ENCODE measurements at places on chromosomes 11 and 22. TPM values are rescaled to one million over a fixed set of nuclear protein-coding genes. Genes with fewer than 3 reads are reported as not detected.

DNA sequence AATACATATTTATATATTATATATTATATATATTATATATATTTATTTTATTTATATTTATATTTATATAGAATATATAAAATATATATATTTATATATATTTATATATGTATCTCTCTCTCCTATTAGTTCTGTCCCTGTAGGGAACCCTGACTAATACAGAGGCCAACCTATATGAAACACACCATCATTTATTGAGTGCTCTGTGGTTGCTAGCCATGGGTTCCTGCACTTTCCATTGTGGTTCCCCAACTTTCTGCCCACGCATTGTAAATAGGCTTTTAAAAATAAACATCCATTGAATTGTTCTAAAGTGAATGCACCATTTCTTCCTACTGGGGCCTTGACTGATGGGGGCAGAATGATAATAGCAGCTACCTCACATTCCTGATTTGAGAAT, 93.8 kb upstream of the SESN3 start:
- H3K27me3 ChIP-seq = peaks cover 2% of the 10 kb centered on the region
- no peak for DNase-seq
- H3K4me1 ChIP-seq = peaks cover 11% of the 10 kb centered on the region
- no peak overlapping the region for H3K4me3 ChIP-seq

DNA sequence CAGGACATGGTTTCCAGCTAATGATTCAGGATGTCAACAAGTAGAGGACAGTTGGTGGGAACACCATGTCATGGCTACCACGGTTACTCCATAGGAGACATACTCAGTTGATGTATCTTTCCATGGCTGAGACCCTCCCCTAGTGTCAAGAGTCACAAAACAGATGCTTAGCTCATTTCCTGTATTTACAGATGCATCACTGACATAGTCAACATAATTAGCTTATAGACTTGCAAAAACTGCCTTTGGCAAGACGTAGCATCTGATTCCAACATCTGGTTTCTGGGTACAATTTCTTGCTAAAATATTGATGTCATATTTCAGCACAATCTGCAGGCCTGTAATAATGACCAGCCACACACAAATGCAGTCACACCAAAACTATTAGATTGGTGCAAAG, 550.3 kb downstream of the FAM181B start:
- no peaks in the 10 kb centered on the region for H3K4me1 ChIP-seq
- no peak for DNase-seq
- no peak overlapping the region for H3K27ac ChIP-seq
- H3K4me3 ChIP-seq = no peak overlapping the region
- H3K36me3 ChIP-seq = no peaks in the 10 kb centered on the region

Gene PAMR1
- total RNA-seq = not detected

DNA sequence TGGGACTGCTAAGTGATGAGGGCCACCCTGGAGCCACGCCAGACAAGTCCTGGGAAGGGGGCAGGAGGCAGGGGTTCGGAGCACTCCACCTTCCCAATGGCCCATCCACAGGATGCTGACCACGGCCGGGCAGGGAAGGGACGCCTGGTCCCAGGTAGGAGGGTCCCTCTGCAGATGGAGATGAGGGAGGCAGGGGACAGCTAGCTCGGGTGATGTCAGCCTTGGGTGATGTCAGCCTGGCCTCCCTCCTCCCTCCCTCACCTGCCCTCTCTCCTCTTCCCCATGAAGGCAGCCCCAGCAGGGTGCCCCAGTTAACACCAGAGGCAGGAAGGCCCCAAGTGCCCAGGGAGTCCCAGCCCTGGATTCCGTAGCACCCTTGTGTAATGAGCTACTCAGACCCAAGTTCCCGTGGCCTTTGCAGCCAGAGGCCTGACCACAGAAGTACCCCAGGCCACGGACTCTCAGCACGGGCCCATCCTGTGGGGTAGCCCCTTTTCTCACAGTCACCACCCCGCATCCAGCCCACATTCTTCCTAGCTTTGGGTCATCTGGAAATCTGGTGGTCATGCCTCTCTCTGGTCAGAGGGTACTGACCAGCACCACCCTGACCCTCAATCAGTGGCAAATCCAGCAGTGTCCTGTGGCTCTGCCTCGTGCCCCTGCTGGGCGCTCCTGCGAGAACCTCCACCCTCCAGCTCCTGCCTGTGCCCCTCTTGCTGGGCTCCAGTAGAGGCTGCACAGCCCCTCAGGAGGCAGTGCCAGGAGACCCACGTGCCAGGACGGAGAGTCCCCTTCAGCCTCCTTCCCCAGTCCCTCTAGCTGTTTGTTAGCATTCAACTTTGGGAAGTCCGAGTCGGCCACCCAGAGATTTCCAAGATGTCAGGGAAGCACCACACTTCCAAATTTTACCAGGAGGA, 47.4 kb downstream of the SHANK2 start:
- no peaks in the 10 kb centered on the region for H3K27me3 ChIP-seq
- H3K4me3 ChIP-seq = no peak overlapping the region
- no peaks in the 10 kb centered on the region for H3K36me3 ChIP-seq
- H3K27ac ChIP-seq = no peak overlapping the region
- H3K4me1 ChIP-seq = no peaks in the 10 kb centered on the region

Gene KDM4D
- total RNA-seq = 1.7 TPM

GRCh38 chr22:33792832-33793231, 127.4 kb downstream of the LARGE1 start:
- H3K4me3 ChIP-seq = no peak overlapping the region
- peaks cover 4% of the 10 kb centered on the region for H3K36me3 ChIP-seq
- no peak for DNase-seq
- H3K4me1 ChIP-seq = no peaks in the 10 kb centered on the region
- no peaks in the 10 kb centered on the region for H3K27me3 ChIP-seq

DNA sequence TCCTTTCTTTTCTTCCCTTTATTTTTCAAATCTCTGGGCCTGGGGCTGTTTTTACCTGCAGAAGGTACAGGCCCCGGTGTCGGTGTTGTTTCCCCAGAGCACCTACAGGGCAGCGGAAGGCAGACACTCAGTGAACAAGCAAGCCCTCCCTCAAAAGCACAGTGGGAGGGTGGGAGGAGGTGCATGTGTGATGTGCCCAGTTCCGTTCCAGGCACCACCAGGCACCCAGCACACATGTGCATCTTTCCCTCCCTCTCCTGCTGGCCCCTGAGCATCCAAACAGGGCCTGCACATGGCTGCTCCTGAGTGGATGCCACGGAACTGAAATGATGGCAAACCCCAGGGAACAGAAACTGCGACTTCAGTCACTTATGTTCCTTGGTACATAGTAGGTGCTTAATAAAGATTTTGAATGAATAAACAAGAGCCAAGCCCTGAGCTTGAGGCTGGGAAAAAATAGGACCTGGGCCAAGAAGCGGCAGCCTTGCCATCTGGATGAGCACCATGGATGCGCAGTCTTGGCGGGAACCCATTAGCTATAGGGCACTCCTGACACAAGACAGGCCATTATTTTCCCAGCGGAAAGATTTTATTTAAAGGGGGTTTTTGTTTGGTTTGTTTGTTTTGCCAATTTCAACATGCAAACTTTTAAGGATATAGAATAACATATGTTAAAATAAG, 47.8 kb downstream of the ARRB1 start:
- peaks cover 5% of the 10 kb centered on the region for H3K4me1 ChIP-seq
- H3K36me3 ChIP-seq = no peaks in the 10 kb centered on the region
- H3K4me3 ChIP-seq = no peak overlapping the region
- H3K27me3 ChIP-seq = no peaks in the 10 kb centered on the region

DNA sequence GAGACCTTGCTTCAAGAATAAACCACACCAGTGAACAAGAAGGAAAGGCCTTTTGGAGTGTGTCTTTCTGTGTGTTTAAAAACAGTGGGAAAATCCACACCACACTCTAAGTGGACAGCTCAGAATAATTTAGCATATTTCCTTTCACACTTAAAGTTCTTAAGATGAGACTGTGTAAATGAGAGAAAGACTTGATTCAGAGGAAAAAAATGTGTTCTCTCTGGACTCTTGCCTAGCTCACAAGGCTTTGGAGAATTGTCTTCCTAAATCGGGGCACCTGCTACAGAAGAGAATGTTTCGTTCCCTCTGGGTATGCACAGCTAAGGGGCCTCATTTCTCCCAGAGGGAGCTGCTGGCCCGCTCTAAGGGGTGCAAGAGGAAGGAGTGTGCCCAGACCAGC, 28.4 kb upstream of the CRTAM start:
- no peak for DNase-seq
- no peaks in the 10 kb centered on the region for H3K27me3 ChIP-seq
- H3K4me3 ChIP-seq = no peak overlapping the region
- peaks cover 26% of the 10 kb centered on the region for H3K36me3 ChIP-seq
- H3K4me1 ChIP-seq = peaks cover 34% of the 10 kb centered on the region

GRCh38 chr11:120330045-120330444, 4.9 kb downstream of the TLCD5 start:
- H3K27me3 ChIP-seq = peaks cover 43% of the 10 kb centered on the region
- DNase-seq = no peak
- H3K4me3 ChIP-seq = no peak overlapping the region
- no peak overlapping the region for H3K27ac ChIP-seq
- no peaks in the 10 kb centered on the region for H3K36me3 ChIP-seq

DNA sequence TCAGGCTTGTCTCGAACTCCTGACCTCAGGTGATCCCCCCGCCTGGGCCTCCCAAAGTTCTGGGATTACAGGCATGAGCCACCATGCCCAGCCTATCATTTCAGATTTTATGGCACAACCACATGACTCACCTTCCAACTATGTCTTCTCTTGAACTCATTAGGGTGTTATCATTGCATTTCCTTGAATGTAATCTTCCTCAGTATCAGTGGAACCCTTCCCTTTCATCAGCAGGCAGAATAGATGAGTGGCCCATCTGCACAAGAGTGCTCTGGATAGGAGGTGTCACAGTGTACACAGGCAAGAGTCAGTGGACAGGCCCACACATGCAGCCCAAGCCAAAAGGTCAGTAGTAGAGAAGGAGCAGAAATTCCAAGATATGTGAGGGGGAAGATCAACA, 29.1 kb upstream of the AQP11 start:
- H3K4me3 ChIP-seq = no peak overlapping the region
- no peak overlapping the region for H3K27ac ChIP-seq
- peaks cover 15% of the 10 kb centered on the region for H3K27me3 ChIP-seq

DNA sequence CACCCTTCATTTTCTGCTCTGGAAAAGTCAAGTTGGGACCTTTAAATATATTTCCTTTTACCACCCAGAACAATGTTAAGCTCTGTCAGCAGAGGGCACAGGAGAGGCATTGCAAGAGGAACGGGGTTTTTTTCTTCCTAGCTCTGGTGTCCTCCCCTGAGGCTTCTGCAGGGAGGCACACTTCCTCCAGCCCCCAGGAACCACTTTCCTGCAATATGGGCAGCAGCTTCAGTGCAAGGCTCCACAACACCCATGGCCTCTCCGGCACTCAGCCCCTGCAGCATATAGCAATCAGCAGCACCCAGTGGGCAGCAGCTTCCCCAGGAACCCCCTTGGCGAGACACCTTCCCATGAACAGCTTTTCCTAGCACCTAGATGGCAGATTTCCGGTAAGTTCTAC, 101.4 kb downstream of the SYT9 start:
- peaks cover 10% of the 10 kb centered on the region for H3K27me3 ChIP-seq
- H3K27ac ChIP-seq = no peak overlapping the region
- no peak overlapping the region for H3K4me3 ChIP-seq
- no peaks in the 10 kb centered on the region for H3K36me3 ChIP-seq

GRCh38 chr11:60208146-60208895, 25.4 kb upstream of the MS4A6A start:
- no peak overlapping the region for H3K27ac ChIP-seq
- H3K4me1 ChIP-seq = no peaks in the 10 kb centered on the region
- H3K4me3 ChIP-seq = no peak overlapping the region
- no peaks in the 10 kb centered on the region for H3K36me3 ChIP-seq
- no peaks in the 10 kb centered on the region for H3K27me3 ChIP-seq

- H3K4me3 ChIP-seq = no peak overlapping the region
- no peaks in the 10 kb centered on the region for H3K4me1 ChIP-seq
- H3K36me3 ChIP-seq = no peaks in the 10 kb centered on the region
- DNase-seq = no peak
- no peaks in the 10 kb centered on the region for H3K27me3 ChIP-seq
- H3K27ac ChIP-seq = no peak overlapping the region
Measured at GRCh38 chr22:48476577-48476976, 1351.1 kb downstream of the BRD1 start.

Gene P4HA3
- total RNA-seq = not detected

GRCh38 chr22:19955241-19956128, 13.9 kb upstream of the TXNRD2 start:
- peaks cover 7% of the 10 kb centered on the region for H3K36me3 ChIP-seq
- peak overlapping the region; percentile 54 for H3K4me3 ChIP-seq
- H3K4me1 ChIP-seq = peaks cover 23% of the 10 kb centered on the region

DNA sequence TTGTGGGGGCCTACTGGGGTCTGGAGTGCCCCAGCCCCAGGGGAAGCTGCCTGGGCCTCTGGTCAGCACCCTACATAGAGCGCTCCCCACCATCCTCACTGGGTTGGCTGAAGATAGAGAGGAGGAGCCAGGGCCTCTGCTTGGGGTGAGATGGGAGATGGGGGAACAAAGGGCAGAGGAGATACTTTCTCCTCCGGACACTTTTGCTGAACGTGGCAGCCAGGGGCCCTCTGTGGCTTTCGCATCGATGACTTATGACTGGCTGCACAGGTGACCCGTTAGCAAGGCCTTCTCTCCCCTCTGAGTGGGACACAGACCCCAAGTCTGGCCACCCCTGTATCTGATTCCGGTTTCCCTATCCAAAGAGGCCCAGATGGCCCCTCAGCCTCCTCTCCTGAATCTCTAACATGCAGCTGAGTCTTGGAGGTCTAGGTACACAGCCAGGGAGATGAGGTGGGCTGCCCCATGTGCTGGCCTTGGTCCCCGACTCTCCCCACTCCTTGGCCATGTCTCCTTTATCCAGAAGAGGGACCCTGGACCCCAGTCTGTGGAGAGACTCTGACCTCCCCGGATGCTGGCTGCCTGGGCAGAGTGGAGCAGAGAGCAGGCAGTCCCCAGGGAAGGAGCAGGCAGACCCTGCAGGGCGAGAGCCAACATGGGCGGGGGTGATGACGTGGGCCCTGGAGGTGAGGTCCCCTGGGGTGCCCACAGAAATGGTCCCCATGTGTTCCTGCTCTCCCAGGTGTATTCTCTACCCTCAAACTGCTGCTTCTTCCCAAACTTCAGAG, 59.3 kb upstream of the NECTIN1 start:
- H3K4me3 ChIP-seq = no peak overlapping the region
- H3K27me3 ChIP-seq = peaks cover 3% of the 10 kb centered on the region
- H3K36me3 ChIP-seq = no peaks in the 10 kb centered on the region
- DNase-seq = no peak

Data from activated naive CD8-positive, alpha-beta T cell treated with anti-CD3 and anti-CD28 coated beads, Interleukin-2, amount 10 ng/mL, durations not matched to agents 7 days and 5 days (primary cell).